A549 treated with Mapracorat at 1 μM for 4 hours (cell line): ENCODE measurements at places on chromosomes 3 and 15. TPM values are rescaled to one million over a fixed set of nuclear protein-coding genes. Genes with fewer than 3 reads are reported as not detected.

FSTL1 gene
- total RNA-seq = 47.2 to 76.1 TPM (median 62.4 TPM) in 5 replicates

P4HTM gene
- total RNA-seq = 12.7 to 19.4 TPM (median 18.5 TPM) in 5 replicates

MYRIP gene
- not detected in 5 replicates for total RNA-seq

POLQ gene
- 5.7 to 7.2 TPM (median 6.4 TPM) in 5 replicates for total RNA-seq

DGKG gene
- 5.7 to 11.4 TPM (median 7.2 TPM) in 5 replicates for total RNA-seq

GOLGA6L9 gene
- total RNA-seq = 2.0 to 3.2 TPM (median 2.1 TPM) in 5 replicates

SPINT1 gene
- 0.59 to 1.2 TPM (median 0.91 TPM) in 5 replicates for total RNA-seq

SYNM gene
- 32.3 to 37.2 TPM (median 33.7 TPM) in 5 replicates for total RNA-seq

FES gene
- total RNA-seq = 0.43 to 1.0 TPM (median 0.78 TPM) in 5 replicates

FEZF2 gene
- not detected in 5 replicates for total RNA-seq

ZCWPW2 gene
- total RNA-seq = not detected in 5 replicates

PIGZ gene
- 1.1 to 1.6 TPM (median 1.5 TPM) in 5 replicates for total RNA-seq

C3orf62 gene
- 1.5 to 2.5 TPM (median 1.8 TPM) in 5 replicates for total RNA-seq

FBXO22 gene
- 66.0 to 84.9 TPM (median 74.4 TPM) in 5 replicates for total RNA-seq

GOLGA6D gene
- total RNA-seq = 0.07 to 0.14 TPM in 2 of 5 replicates, not detected in the others

GRM2 gene
- 0.05 to 0.13 TPM in 2 of 5 replicates, not detected in the others for total RNA-seq

SLC38A3 gene
- 0.08 to 0.22 TPM (median 0.16 TPM) in 3 of 5 replicates, not detected in the others for total RNA-seq
